WTC11 (cell line): ENCODE measurements at places on chromosomes 5 and 9.
A peak's percentile ranks its signal among the peaks of the same experiment; 100 is the strongest.

- no peaks in the 10 kb centered on the region for H3K27me3 ChIP-seq
- H3K36me3 ChIP-seq = 0 out of 2 replicates have a peak, but pooled peaks cover 2% of the 10 kb centered on the region
- H3K4me1 ChIP-seq = peaks cover 45% of the 10 kb centered on the region
These were observed 575.2 kb upstream of the ZNF608 start for GRCh38 chr5:125321654-125322053.

GRCh38 chr9:123493627-123494026 is 137.6 kb downstream of the CRB2 start:
- no peak overlapping the region for H3K27ac ChIP-seq
- no peaks in the 10 kb centered on the region; the same call in 1 of the 2 replicates for H3K27me3 ChIP-seq
- no peak overlapping the region for H3K4me3 ChIP-seq
- no peaks in the 10 kb centered on the region for H3K36me3 ChIP-seq
- DNase-seq = no peak

- no peak overlapping the region for H3K4me3 ChIP-seq
- no peaks in the 10 kb centered on the region for H3K27me3 ChIP-seq
- no peak for DNase-seq
- H3K4me1 ChIP-seq = peaks cover 26% of the 10 kb centered on the region
These were observed 2.6 kb downstream of the SLC31A1 start for GRCh38 chr9:113223963-113224362.

DNA sequence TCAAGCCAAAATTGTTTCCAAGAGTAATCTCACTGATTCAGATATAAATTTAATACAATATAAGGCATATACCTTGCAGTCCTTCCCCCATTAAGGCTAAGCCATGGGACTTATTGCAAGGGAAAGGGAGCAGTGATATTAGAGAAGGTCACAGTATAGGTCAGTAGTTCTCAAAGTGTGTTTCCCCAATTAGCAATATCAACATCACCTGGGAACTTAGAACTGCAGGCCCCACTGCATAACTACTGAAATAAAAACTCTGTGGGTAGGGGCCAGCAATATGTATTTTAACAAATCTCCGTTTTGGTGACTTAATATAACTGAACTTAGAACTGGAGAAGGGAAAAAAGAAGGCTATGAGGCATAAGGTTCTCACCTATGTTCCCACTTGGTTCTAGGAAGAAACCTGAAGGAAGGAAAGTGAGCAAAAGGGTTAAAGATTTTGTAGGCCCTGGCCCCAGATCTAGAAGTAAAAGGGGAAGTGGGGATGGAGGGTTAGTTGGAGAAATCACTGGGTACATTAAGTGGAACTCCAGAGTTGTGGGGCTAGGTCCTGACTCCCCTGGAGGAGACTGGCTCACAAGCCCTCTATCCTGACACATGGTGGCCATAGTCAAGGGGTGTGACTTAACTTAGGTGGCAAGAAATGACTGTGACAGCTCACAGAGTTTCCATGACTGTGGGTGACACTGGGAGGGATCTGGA is 40.7 kb downstream of the WDR36 start:
- H3K27me3 ChIP-seq = no peaks in the 10 kb centered on the region
- no peak overlapping the region for H3K4me3 ChIP-seq
- DNase-seq = no peak
- H3K36me3 ChIP-seq = no peaks in the 10 kb centered on the region; the same call in 1 of the 2 replicates
- H3K4me1 ChIP-seq = peaks cover 59% of the 10 kb centered on the region

GRCh38 chr9:136840877-136841645 is 1.2 kb upstream of the AJM1 start:
- peaks cover 23% of the 10 kb centered on the region for H3K4me1 ChIP-seq
- H3K36me3 ChIP-seq = no peaks in the 10 kb centered on the region
- H3K27me3 ChIP-seq = no peaks in the 10 kb centered on the region

DNA sequence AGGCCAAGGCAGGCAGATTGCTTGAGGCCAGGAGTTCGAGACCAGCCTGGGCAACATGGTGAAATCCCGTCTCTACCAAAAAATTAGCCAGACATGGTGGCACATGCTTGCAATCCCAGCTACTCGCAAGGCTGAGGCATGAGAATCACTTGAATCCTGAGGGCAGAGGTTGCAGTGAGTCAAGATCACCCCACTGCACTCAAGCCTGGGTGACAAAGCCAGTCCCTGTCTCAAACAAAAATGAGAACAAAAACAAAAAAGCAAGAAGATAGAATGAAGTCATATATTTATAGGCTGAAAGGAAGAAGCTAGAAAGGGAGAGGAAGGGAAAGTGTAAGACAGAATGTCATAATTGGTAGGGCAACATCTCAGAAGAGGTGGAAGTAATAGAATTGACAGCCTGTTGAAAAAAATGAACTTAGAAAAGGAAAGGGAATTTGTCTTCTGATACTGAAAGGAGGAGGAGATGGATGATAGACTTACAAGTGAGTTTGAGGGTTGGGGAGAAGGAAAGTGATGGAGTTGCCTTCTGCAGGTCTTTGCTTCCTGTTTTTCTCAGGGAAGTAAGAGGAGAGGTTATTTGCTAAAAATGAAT is 32.2 kb downstream of the CARD6 start:
- H3K4me3 ChIP-seq = no peak overlapping the region
- H3K36me3 ChIP-seq = peaks cover 4% of the 10 kb centered on the region; the same call in 1 of the 2 replicates

GRCh38 chr5:157354800-157355199 is 88.9 kb downstream of the CYFIP2 start:
- peaks cover 2% of the 10 kb centered on the region; the same call in 1 of the 2 replicates for H3K4me1 ChIP-seq
- H3K27me3 ChIP-seq = no peaks in the 10 kb centered on the region
- no peak overlapping the region for H3K27ac ChIP-seq
- H3K4me3 ChIP-seq = no peak overlapping the region
- H3K36me3 ChIP-seq = peaks cover 13% of the 10 kb centered on the region; the same call in 1 of the 2 replicates

- H3K36me3 ChIP-seq = no peaks in the 10 kb centered on the region
- no peak overlapping the region for H3K27ac ChIP-seq
- H3K4me3 ChIP-seq = no peak overlapping the region
- H3K4me1 ChIP-seq = no peaks in the 10 kb centered on the region
- no peak for DNase-seq
- H3K27me3 ChIP-seq = peaks cover 3% of the 10 kb centered on the region; the same call in 1 of the 2 replicates
These were observed 43.8 kb downstream of the PRRC1 start for GRCh38 chr5:127561254-127561653.

GRCh38 chr9:98006127-98006796 is 23.1 kb downstream of the ANP32B start:
- H3K4me1 ChIP-seq = peaks cover 3% of the 10 kb centered on the region
- no peaks in the 10 kb centered on the region for H3K27me3 ChIP-seq
- H3K27ac ChIP-seq = no peak overlapping the region
- H3K4me3 ChIP-seq = no peak overlapping the region
- H3K36me3 ChIP-seq = peaks cover 60% of the 10 kb centered on the region

DNA sequence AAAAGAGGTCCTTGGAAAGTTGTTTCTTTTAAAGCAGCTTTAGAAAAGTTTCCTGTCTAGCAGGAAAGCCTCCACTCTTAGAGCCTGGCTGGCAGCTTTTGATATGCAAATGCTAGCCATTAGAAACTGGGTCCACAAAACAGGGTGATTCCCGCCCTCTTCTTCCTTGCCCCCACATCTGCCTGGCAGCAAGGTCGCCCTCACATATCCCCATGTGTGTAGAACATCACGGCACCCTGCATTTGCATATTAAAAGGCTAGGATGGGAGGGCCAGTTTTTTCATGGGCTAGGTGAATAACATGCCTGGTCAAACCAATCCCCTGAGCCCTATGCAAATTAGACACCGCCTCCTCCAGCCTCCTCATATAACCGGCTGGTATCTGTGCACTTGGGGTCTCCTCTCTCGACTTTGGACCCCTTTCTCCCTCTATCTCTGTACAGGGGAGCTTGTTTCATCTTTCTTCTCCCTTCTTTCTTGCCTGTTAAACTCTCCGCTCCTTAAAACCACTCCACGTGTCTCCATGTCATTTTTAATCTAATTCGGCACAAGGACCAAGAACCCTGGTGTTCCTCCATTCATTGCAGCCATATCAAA is 426.8 kb upstream of the CTNND2 start:
- peaks cover 28% of the 10 kb centered on the region for H3K36me3 ChIP-seq
- peaks cover 74% of the 10 kb centered on the region for H3K4me1 ChIP-seq
- H3K27ac ChIP-seq = peak overlapping the region; percentile 94
- no peaks in the 10 kb centered on the region; the same call in 1 of the 2 replicates for H3K27me3 ChIP-seq
- DNase-seq = peak; percentile 71
- H3K4me3 ChIP-seq = 0 out of 2 replicates have a peak overlapping the region, but pooled peaks have one; percentile 0

GRCh38 chr5:66329078-66329477 is 185.0 kb downstream of the SREK1 start:
- no peak overlapping the region for H3K4me3 ChIP-seq
- H3K4me1 ChIP-seq = no peaks in the 10 kb centered on the region
- no peak overlapping the region for H3K27ac ChIP-seq
- H3K27me3 ChIP-seq = no peaks in the 10 kb centered on the region
- DNase-seq = no peak

- H3K36me3 ChIP-seq = no peaks in the 10 kb centered on the region; the same call in 1 of the 2 replicates
- DNase-seq = no peak
- H3K4me3 ChIP-seq = no peak overlapping the region
- H3K27ac ChIP-seq = no peak overlapping the region
- H3K4me1 ChIP-seq = peaks cover 14% of the 10 kb centered on the region
These were observed 6.1 kb downstream of the AFAP1L1 start for GRCh38 chr5:149277801-149278200.

DNA sequence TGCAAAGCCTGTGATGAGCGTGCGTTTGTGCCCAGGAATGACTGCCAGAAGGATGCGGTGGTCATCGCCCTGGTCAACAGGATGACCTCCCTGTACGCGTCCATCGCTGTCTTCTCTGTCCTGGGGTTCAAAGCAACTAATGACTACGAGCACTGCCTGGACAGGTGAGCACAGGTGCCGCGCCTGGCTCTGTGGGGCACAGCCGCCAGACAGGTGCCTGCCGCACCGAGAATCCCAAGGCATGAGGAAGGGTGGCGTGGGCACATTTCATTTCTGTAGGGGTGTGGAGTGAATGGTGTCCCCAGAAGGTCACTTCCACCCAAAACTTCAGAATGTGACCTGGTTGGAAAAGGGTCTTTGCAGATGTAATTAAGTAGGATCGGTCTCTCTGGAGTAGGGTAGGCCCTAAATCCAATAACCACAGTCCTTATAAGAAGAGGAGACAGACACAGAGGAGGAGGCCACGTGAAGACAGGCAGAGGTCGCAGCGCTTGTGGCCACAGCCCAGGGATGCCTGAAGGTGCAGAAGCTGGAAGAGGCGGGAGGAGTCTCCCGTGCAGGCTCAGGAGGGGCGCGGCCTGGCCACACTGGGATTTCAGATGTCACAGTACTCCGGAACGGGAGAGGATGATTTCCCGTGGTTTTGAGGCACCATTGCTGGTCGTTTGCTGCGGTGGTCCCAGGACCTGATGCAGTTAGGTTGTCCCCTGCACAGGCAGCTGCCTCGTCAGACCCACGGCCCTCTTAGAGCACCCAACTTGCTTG is 15.5 kb downstream of the SLC6A18 start:
- H3K27ac ChIP-seq = no peak overlapping the region
- H3K4me1 ChIP-seq = peaks cover 3% of the 10 kb centered on the region; the same call in 1 of the 2 replicates
- H3K4me3 ChIP-seq = no peak overlapping the region
- peaks cover 11% of the 10 kb centered on the region for H3K36me3 ChIP-seq
- no peak for DNase-seq

DNA sequence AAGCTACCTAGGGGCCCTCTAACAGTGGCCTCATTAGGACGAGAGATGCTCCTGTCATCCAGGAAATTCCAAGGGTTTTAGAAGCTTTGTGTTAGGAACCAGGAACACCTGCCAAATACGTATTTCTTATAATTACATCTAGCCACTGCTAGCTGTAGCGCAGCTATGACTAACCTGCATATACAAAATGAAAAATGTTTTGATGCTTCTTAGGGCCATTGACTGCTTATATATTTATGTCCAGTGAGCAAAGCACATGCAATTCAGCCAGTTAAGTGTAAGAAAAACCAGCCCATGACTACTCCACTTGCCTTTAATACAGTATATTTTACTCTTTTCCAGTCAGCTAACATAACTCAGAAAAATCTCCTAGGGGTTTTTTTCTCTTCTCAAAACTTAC is 143.3 kb downstream of the TRPM3 start:
- H3K36me3 ChIP-seq = no peaks in the 10 kb centered on the region
- H3K4me3 ChIP-seq = no peak overlapping the region
- H3K27me3 ChIP-seq = no peaks in the 10 kb centered on the region
- no peak for DNase-seq
- no peaks in the 10 kb centered on the region for H3K4me1 ChIP-seq

GRCh38 chr9:103798620-103799019 is 295.5 kb upstream of the SMC2 start:
- no peak overlapping the region for H3K4me3 ChIP-seq
- DNase-seq = no peak
- H3K4me1 ChIP-seq = peaks cover 8% of the 10 kb centered on the region
- no peaks in the 10 kb centered on the region for H3K27me3 ChIP-seq
- H3K27ac ChIP-seq = peak overlapping the region; percentile 10; the same call in 1 of the 2 replicates
- H3K36me3 ChIP-seq = no peaks in the 10 kb centered on the region

GRCh38 chr5:116372931-116373597 is 201.6 kb downstream of the SEMA6A start:
- no peak overlapping the region for H3K4me3 ChIP-seq
- H3K36me3 ChIP-seq = peaks cover 3% of the 10 kb centered on the region
- no peak for DNase-seq
- H3K27ac ChIP-seq = no peak overlapping the region
- H3K27me3 ChIP-seq = no peaks in the 10 kb centered on the region

GRCh38 chr5:58886315-58887207 is 303.7 kb downstream of the RAB3C start:
- peak; percentile 67 for DNase-seq
- H3K4me1 ChIP-seq = peaks cover 20% of the 10 kb centered on the region
- H3K27ac ChIP-seq = no peak overlapping the region
- H3K27me3 ChIP-seq = peaks cover 2% of the 10 kb centered on the region; the same call in 1 of the 2 replicates

DNA sequence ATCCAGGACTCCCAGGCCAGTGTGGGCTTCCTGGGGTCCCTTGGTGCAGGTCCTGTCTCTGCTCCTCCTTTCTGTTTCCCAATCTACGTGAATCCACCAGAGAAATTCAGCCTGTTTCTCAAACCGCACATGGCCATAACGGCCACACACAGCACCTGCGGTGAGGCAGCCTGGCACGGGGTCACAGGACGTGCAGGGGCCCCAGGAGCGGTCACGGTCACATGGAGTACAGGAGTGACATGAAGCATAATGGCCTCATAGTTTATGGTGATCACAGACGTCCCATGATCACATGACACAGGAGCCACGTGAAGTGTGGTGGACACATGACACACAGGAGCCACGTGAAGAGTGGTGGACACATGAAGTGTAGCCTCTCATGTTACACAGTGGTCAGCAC is 248.5 kb upstream of the IRX4 start:
- no peak overlapping the region for H3K27ac ChIP-seq
- H3K36me3 ChIP-seq = no peaks in the 10 kb centered on the region
- H3K4me3 ChIP-seq = no peak overlapping the region
- H3K4me1 ChIP-seq = peaks cover 3% of the 10 kb centered on the region; the same call in 1 of the 2 replicates
- DNase-seq = no peak
- no peaks in the 10 kb centered on the region for H3K27me3 ChIP-seq

DNA sequence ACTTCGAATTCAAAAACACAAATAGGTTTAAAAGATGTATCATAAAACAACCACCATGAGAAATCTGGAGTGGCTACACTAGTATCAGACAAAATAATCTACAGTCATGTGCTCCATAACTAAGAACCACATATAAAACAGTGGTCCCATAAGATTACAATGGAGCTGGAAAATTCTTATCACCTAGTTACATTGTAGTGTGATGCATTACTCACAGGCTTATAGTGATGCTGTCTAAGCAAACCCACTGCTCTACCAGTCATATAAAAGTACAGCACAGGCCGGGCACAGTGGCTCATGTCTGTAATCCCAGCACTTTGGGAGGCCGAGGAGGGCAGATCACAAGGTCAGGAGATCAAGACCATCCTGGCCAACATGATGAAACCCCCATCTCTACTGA is 160.1 kb downstream of the ROR2 start:
- H3K27me3 ChIP-seq = no peaks in the 10 kb centered on the region
- no peak overlapping the region for H3K4me3 ChIP-seq
- DNase-seq = no peak
- no peak overlapping the region for H3K27ac ChIP-seq
- peaks cover 7% of the 10 kb centered on the region; the same call in 1 of the 2 replicates for H3K4me1 ChIP-seq
- H3K36me3 ChIP-seq = peaks cover 8% of the 10 kb centered on the region
